ENCODE measurements at places on chromosomes 5 and 9.

DNA sequence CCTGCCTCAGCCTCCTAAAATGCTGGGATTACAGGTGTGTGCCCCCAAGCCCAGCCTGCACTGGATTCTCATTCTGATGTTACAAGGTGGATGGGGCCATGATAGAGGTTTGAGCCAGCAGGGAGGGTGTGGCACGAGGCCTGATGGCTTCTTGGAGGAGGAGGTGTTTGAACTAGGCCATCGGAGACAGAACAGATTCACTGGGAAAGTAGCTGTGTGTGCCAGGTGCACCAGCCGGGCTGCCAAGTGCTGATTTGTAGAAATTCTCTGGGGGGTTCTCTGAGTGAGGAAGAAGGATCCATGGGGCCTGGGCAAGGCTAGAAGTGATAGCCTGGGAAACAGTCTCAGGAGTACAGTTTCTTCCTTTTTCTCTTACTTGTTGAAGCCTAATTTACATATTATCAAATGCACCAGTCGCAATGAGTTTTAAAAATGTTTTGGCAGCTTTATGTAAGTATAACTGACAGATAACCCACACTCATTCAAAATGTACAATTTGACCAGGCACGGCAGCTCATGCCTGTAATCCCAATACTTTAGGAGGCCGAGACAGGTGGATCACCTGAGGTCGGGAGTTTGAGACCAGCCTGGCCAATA lies 31.1 kb upstream of the STXBP1 start:
- DNase-seq: no peak

DNA sequence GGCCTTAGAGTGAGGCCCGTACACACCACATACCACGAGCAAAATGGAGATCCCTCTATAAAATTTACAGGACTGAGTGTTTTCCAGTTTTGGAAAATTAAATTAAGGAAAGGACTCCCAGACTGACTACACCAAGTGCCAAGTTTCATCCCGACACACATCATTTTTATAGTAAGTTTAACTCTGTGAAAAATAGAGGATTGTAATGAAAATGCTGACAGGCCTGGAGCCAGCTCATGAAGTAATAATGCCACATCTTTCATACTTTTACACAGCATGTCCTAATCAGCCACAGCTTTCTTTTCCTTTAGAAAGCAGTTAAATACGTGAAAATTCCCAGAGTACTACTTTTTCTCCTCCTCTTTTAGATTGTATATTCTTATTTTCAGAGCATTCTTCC lies 169.2 kb downstream of the SAXO1 start:
- no peak for DNase-seq

DNA sequence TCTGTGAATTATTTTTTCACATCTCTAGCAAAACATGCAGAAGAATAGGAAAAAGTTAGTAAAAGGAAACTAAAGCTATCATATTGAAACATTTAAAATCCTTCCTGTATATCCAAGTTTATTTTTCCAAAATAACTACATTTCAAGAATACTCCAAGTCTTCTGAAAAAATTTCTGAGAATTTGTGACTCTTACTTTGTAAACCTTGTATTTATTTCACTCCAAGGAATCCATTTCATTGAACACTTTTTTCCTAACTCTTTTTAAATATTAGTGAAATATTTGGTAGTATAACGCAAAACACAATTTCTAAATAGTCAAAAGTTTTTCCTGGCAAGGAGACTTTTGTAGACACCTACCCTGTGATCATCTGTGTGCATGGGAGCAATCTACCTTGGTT lies 19.3 kb downstream of the ECM2 start:
- DNase-seq: no peak

- peak; percentile 76 for DNase-seq
Observed at GRCh38 chr5:178113141-178113787, at the start of gene N4BP3. Gene N4BP3, plus strand, starts transcription at chr5:178113532. Its CDS starts 6,052 bp downstream, at chr5:178119584.

DNA sequence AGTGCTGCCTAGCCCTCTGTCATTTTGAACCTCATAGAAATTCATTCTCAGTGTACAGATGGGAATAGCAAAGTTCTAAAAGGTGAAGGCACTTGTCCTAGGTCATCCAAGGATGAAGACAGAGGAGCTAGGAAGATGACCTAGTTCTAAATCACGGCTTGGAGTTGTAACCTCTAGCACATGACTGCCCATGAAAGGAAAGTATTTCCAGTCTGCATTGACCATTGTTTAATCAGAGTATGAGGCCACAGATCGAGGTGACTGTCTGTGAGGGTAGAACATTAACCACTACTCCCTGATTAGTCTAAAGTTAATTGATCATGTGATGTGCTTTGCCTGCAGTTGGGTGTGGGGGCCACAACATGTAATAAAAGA lies 674 bp upstream of the TNFSF15 start:
- DNase-seq: no peak

DNA sequence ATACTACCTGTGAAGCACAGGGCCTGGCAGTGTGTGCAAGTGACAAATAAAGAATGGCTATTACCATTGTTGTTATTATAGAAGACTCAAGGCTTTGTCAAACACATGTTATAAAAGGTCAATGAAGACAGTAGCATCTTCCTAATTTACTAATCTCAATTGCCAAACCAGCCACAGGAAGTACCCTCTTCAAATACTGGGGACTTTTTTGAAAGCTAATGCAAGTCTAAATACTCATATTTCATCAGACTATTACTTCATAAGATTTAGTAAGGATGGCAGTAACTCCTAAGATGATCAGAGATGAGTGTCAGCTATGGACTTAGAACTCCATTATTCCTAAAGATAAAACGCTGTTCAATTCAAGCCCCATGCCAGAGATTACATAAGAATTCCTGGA lies 43.0 kb downstream of the GNAQ start:
- DNase-seq: no peak

GRCh38 chr5:178667688-178668087 lies 40.8 kb upstream of the CLK4 start:
- no peak for DNase-seq

DNA sequence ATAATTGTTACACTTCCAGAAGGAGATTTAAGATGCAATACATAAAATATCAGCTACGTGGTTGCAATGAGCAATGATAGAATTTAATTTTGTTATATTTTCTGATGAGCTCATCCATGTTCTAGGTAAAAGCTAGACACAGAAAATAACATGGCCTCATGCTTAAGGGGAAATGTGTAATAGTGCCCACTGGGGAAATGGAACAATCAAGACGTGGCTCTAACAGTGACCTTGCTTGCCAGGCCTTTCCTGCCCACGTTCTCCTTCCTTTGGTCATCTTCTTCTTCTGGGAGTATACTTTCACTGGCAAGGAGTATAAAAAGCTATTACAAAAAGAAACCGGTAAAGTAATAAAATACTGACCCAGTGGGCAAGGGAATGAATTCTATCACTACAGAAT lies 116.2 kb upstream of the TMEM161B start:
- no peak for DNase-seq

- no peak for DNase-seq
Observed at GRCh38 chr5:149418910-149419531, 39.9 kb upstream of the IL17B start.

- DNase-seq: no peak
Observed at GRCh38 chr5:10633271-10634049, 69.6 kb downstream of the ANKRD33B start.

- DNase-seq: no peak
Observed at GRCh38 chr5:152568016-152568415, 162.9 kb upstream of the NMUR2 start.

DNA sequence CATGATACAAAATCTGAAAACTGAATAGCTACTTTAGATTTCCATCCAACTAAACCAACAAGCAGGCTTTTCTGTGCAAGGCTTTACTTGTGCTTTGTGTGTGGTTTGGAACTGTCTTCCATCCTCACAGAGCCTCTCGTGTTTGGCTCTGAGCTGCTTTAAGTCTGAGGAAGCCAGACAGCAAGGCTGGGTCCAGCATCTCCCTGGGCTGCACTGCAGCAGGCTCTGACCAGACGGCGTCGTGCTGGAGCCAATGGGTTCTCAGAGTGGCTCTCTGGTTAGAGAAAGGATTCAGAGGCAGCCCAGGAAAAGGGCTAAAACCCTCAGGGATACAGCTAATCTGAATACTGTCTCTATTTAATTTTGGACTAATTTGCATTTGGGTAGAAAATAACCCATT lies 207.9 kb upstream of the EFNA5 start:
- DNase-seq: no peak

- DNase-seq: no peak
Observed at GRCh38 chr9:33221568-33221884, 18.4 kb upstream of the SPINK4 start.

DNA sequence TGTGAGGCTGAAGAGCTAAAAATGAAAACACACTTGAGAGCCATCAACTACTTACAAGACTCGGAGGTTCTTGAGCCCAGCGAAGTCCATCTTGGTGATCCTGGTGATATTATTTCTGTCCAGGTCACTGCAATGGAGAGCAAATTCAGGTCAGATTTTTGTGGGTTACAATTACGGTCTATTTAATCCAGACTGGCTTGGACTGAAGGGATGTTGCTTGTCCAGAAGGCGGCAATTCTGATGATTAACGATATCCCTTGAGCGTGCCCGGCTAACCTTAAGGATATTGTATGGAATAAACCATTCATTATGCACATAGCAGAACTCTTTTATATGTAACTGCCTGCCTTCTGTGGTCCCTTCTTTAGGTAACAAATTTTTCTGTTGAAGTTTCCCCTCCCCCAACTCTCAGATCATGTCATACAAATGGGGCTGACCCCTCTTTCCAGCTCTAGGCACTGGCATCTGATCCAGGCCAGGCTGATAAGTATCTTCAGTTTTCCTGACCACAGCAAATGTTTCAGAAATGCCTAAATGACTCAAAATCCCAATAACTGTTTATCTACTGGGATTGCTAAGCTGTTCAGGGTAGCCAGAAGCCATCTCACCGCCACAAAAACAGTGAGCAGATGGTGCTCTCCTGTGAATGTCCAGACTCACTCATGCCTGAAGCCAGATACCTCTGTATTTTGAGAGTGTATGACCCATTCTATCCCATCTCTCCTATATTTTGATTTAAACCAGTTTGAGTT lies 49.4 kb downstream of the SLIT3 start:
- no peak for DNase-seq

DNA sequence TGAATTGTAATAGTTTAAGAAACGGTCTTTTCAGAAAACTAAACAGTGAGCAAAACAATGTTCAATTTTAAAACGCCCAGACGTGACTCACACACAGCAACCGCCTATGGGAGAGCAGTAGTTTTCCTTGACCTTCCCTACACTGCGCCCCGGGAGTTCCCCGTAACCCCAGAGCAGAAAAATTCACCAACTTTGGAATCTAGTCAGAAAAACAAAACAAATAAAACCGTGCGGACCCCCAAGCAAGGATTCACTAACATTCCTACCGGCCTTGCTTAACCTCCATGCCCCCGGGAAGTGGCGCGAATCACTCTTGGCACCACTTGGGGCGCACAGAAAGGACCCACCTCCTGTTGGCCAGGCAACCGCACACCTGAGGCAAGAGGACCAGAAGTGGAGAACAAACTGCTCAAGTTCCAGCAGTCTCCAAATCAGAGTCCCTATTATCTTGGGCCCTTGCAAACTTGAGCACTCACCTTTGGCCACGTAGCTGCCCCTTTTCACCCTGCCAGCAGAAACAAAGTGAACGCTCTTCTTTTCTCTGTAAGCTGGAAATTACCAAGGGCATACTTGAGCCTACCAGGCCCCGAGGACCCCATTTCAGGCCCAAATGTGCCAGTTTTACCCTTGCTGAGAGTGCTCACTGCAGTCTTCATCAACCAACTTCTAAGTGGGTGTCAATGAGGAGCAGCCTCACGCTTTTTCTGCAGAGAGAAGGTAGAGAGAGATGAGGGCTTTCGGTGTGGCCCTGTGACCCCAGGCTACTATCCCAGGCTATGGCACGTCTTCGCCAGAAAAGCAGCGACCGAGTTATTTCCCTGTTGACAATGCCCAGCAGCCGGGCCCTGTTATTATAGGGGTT lies 189.7 kb downstream of the MEF2C start:
- DNase-seq: no peak

GRCh38 chr9:134325096-134325812 lies 1.0 kb upstream of the RXRA start:
- DNase-seq: no peak

- DNase-seq: no peak
Observed at GRCh38 chr5:158967541-158967940, 132.2 kb downstream of the EBF1 start.

GRCh38 chr5:147912011-147912410 lies 5.7 kb upstream of the C5orf46 start:
- no peak for DNase-seq

GRCh38 chr5:1762883-1763547 lies 36.6 kb downstream of the MRPL36 start:
- DNase-seq: no peak

DNA sequence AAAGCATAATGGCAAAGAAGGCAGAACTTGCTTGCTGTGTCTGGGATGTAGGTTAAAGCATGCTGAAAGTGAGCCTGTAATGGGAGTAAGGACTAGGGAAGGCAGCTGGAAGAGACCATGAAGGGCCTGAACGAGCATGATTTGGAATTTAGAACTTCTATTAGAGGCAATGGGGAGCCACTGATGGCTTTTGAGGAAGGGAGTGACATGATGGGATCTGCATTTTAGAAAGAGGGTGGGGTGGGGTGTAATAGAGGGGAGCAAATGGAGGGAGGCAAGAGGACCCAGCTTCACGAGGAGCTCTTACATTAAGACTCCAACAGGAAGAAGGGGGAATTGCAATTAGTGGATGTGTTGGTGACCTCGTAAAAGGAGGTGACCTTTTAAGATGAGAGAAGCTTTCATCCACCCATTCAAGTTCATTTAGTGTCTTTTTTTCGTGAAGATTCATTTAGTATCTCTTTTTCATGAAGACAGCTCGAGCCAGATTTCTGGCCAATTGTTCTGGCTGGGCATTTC lies 13.6 kb upstream of the GABRP start:
- DNase-seq: no peak

DNA sequence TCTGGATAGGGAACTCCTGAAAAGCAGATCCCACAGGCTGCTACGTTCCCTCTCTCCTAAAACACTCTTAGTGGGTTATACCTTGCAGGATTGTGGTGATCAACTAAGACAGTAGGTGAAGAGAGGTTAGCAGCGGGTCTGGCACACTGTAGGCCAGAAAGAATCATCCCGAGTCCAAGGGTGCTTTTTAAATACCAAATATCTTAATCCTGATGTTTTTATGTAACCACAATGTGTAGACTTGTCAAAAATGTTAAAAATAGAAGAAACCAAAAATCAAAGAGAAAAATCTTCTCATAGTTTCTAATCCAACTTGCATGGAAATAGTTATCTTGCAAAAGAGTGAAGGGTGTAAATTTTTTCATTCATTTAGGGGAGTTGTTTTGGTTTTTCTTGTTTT lies 52.3 kb upstream of the IFNK start:
- no peak for DNase-seq

- no peak for DNase-seq
Observed at GRCh38 chr5:368183-369084, 46.9 kb downstream of the AHRR start.

GRCh38 chr9:123346026-123346425 lies 10.0 kb upstream of the CRB2 start:
- no peak for DNase-seq

DNA sequence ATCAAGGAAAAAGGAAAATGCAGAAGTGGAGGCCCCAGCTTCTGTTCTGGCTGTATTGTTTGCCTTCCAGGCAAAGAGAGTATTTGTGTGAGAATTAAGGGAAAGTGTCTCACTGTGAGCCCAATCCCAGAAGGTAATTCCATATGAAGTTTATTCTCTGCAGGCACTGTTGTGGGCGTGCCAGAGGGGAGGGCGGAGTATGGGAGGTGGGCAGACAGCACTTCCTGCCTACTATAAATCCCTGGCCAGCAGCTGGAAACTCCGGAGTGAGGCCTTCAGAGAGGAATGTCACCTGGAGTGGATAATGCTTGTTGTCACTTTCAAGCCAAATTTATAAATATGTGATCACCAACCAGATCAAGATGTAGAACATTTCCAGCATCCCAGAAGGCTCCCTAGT lies 209.5 kb downstream of the ARHGAP26 start:
- no peak for DNase-seq

- DNase-seq: no peak
Observed at GRCh38 chr9:79224672-79225433, 346.9 kb upstream of the TLE4 start.
